ENCODE measurements at places on chromosomes 7 and 10. TPM values are rescaled to one million over a fixed set of nuclear protein-coding genes. Genes with fewer than 3 reads are reported as not detected.

SRRM3 gene
- 0.10 TPM for total RNA-seq

ASB15 gene
- total RNA-seq, result not detected

CFAP46 gene
- total RNA-seq, result 0.53 TPM

PON3 gene
- not detected for total RNA-seq

DNA sequence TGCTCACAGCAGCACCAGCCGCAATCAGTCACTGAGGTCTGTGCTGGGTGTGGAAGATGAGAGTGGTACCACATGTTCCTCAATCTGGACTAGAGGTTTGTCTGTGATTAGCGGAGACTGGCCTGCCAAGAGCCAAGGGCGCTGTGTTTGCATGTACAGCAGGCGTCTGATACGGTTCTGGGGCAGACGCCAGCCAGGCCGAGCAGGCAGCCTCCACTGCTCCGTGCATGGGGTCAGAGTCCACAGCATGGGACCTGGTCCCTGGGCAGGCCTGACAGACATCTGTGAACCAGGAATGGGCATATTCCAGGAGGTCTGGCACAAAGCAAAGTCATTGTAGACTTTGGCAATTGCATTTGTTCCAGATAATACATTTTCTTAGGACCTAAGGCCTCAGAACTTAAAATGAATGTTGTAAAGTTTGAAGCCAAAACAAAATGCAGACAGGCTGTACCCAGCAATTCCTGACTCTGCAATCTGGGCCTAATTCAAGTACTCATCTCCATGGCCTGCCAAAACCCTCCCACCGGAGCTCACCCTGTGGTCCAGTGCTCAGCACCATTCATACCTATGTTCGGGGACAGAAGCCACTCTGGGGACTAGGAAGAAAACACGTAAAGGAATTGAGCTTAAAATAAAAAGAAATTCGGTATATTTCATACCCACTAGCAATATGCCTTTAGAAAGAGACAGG lies 50.0 kb upstream of the FAM20C start:
- DNase-seq, result no peak

DNA sequence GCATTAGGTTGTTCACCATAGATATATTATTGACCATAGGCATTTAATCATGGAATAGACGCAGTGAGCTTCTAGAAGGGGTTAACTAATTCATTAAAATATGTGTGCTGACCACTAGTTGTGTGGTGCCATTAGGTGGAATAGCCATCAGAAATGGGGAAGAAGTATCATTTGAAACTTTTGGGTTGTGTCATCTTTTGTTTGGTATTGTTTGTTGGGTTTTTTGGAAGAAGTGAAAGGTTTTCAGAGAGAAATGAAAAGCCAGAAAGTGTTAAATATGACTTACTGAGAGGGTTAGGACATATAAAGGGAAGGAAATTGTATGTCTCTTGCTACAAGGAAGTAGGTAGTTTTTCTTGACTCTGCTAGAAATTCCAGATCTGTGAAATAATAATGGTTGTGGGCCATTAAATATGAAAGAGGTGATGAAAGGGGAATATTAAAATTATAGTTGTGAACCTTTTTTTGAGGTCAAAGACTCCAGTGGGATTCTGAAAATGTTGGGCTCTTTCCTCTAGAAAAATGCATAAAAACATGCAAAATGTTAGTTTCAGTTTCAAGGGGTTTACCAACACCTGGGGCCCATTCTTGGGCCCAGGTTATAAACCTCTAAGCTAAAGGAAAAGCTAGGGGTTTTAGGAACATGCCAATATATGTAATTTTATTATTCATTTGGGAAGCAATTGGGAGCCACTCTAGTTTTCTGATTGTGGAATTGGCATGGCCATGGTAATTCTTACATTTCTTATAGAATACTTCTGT lies 348.5 kb downstream of the BBS9 start:
- no peak for DNase-seq

DNA sequence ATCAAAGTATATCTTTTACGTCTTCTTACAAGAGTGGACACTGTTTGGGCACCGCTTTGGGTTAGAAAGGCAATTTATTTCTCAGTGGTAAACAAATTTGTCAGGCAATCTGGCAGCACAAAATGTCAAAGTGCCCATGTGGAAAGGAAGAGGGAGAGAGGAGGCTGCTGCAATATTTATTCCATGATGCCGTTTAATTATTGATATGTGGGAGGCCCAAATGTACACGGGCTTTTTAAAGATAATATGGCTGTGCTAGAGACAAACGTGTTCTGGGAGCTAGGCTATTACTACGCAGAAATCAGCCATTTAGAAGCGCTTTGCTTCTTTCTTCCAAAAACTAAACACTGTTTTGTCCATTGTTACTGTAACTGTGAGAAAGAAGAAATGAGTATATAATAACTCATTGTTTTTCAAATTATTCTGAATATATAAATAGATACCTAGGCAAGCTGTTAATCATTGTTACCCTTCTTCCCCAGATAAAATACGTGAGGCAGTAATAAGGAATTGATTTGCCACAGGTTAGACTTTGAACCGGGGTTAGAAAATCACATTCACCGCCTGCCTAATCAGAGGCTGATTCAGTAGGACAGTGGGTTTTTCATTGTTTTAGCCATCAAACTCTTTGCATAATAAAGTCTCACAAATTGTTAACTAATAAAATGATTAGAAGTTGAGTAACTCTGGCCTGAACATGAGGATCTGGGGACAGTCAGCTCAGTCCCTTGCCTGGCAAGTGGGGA lies 116.5 kb upstream of the FRMD4A start:
- DNase-seq, result no peak

DNA sequence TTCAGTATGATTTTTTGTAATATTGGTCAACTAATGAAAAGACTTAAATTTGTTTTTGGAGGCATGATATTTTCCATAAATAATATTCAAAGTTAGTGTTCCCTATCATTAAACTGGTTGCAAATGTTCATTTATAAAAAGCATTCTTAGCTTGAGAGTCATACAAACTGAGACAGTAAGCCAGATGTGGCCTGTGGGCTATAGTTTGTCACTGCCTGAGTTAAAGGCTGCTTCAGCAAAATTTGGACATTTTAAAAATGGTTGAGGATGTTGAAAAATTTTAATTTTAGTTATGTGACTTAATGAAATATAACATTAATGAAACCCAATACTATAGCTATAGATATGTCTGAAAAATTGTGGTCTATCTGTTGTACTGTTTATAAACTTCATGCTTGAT lies 180.2 kb upstream of the CACNA2D1 start:
- DNase-seq, result no peak

- no peak for DNase-seq
Observed at GRCh38 chr7:100346921-100347320, 11.0 kb upstream of the PILRB start.

GRCh38 chr10:127735723-127736221 lies 1.2 kb upstream of the FOXI2 start:
- no peak for DNase-seq

GRCh38 chr7:148665221-148665620 lies 33.5 kb upstream of the CUL1 start:
- DNase-seq, result no peak

DNA sequence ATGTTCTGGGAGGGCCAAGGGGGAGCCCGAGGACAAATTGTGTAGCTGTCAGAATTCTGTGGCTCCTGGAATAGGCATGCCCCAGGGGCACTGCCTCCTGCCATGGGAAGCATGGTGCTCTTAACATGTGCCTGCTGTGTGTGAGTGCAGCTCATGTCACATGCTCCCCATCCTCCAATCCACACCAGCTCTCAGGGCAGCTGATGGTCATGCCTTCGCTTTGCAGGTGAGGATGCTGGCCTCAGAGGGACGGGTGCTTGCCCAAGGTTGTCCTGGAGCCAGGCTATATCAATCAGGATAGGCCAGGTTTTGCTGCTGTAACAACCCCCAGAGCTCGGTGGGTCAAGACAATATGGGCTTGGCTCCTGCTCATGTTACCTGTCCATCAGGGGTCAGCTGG lies 303.4 kb downstream of the RPS24 start:
- no peak for DNase-seq

GRCh38 chr10:79203014-79203644 lies 134.4 kb downstream of the ZMIZ1 start:
- no peak for DNase-seq

- no peak for DNase-seq
Observed at GRCh38 chr7:84447636-84448293, 253.2 kb upstream of the SEMA3A start.

DNA sequence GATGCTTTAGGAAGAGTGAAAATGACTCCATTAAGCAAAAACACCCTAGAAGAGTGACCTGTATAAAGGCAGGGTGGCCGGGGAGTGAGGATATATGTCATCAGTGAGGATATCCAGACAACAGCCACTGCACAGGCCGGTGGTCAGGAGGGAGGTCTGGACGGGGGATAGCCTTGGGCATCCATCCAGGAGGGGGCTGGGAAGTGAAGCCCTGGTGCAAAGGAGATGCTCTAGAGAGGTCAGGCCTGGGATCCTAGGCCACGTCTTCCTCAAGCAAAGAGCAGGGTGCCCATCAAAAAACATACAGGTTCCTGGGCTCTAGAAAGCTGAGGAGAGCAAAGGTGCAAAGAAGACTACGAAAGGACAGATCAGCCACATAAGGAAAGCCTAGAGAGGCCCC lies 25.6 kb downstream of the FAM171A1 start:
- no peak for DNase-seq

GRCh38 chr10:26217396-26218086 lies 967 bp downstream of the GAD2 start:
- no peak for DNase-seq

GRCh38 chr10:43739161-43739560 lies 90.5 kb upstream of the ZNF32 start:
- no peak for DNase-seq

DNA sequence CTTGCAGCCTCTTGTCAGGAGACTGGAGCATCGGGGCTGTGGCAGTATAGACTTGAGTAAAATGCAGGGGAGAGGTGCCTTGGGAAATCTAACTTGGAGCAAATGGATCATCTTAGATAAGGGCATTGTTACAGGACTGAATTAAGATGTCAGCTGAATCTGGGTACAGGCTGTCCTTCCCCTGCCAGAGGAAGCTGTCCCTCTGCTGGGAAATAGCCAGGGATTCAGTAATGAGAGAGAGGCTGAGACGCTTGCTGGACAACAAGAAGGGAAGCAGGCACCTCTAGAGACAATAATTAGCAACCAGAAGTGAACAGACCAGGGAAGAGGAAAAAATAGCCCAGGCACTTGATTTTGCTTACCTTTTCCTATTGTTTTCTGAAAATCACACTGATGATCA lies 20.7 kb upstream of the RAPGEF5 start:
- no peak for DNase-seq

DNA sequence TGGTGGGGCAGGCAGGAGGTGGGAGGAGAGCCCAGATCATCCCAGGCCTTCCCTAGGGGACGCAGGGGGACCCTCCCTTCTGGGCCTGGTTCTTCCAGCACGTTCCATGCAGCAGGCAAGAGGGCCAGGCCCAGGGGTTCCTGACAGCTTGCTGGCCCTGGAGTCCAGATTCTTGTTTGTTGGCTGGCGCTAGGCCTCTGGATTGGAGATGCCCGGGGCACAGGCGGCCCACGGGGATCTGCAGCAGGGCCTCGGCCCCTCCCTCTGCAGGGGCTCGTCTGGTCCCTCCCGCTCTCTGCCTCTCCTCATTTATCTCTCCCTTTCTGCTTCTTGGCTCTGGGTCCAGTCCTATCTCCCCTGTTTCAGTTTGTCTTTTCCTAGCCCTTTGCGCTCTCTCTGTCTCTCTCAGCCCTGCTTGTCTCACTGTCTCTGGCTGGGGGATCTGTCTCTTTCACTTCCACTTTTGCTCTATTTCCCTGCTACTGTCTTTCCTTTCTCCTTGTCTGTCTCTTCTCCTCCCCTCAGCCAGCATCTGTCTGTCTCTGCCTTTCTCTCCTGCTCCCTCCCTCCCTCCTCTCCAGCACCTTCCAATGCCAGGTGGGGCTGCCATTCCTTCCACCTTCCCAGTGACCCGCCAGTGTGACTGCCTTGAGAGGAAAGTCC lies 1.1 kb upstream of the AQP1 start:
- no peak for DNase-seq

GRCh38 chr10:125859128-125859817 lies 21.8 kb downstream of the DHX32 start:
- no peak for DNase-seq

GRCh38 chr10:18545621-18546305 lies 105.6 kb downstream of the NSUN6 start:
- no peak for DNase-seq

DNA sequence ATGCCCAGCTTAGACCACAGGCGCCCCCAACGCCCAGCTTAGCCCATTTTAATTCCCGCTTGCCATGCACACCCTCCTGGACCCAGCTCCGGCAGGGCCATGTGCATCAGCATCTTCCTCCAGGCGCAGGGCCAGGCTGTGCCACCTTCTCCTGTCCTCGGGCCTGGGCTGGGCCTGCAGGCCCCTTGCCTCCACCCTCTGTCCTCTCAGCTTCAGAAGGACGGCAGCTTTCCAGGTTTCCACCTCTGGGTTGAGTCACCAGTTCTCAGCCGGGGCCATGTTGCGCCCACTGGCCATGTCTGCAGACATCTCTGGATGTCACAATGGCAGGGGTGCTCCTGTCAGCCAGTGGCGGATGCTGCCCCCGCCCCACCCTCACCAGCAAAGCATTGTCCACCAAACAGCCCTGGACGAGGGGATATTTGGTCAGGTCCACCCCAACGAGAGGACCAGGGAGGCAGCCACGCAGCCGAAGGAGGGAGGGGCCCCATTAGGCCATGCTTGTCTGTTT lies 59.1 kb upstream of the NKX6-2 start:
- no peak for DNase-seq

DNA sequence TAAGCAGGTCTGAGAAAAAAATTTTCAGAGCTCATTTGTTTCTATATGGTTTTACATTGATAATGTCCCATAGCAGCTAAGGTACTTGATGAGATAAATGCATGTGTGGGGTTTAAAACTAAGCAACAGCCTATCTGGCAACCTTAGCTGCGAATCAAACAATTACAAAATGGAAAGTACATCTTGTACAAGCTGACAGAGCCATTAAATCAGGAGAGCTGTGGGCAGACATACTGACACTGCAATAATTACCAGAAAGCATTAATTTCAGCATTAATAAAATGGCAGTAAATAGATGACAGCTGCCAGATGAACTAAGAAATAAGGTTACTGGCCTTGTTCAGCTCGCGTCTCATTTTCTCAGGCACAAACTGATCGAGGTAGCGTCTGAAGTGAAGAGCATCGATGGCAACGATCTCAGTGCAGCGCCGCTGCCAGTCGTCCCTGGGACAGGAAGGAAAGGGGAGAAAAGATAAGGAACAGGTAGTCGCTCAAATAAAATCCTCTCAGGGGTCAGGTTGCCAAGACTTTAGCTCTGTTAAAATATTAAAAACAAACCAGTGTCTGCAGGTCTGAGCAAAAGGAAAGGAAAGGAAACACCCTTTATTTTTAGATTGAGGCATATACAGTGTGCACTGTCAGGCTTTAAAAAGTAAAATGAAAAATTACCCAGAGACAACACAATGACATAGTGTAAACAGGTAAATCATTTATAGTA lies 79.7 kb upstream of the OGDHL start:
- no peak for DNase-seq

GRCh38 chr10:97279121-97279815 lies 13.2 kb downstream of the ARHGAP19 start:
- no peak for DNase-seq

GRCh38 chr10:114772496-114773196 lies 48.9 kb upstream of the FHIP2A start:
- DNase-seq, result no peak

Data from activated T-cell treated with anti-CD3 and anti-CD28 coated beads, Interleukin-2, amount 50 U/mL, for 4 hours (primary cell).